Activated CD4-positive, alpha-beta memory T cell treated with anti-CD3 and anti-CD28 coated beads, Interleukin-2, amount 10 ng/mL, durations not matched to agents 7 days and 5 days (primary cell): ENCODE measurements at places on chromosomes 7 and 10. TPM values are rescaled to one million over a fixed set of nuclear protein-coding genes. Genes with fewer than 3 reads are reported as not detected.

- H3K36me3 ChIP-seq = no peaks in the 10 kb centered on the region
- H3K4me1 ChIP-seq = no peaks in the 10 kb centered on the region
- no peaks in the 10 kb centered on the region for H3K27me3 ChIP-seq
Observed at GRCh38 chr10:128712661-128713400, 586.6 kb upstream of the MKI67 start.

DNA sequence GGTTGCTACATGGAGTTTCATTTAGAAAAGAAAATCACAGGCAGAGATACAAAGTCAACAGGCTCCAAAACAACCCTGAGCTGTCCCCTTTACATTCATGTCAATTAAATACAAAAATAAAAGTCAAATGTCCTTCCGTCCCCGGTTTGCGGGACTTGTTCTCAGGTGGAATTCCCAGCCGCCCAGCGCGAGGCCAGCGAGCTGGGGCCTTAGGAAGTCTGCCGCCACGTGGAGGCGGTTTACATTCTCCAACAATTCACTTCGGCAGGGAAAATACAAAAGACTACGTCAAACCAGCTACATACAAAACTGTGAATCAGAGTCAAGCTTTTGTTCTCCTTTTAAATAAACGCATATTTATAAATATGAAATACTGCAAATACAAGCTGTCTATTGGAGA lies 25.3 kb upstream of the DDC start:
- peaks cover 10% of the 10 kb centered on the region for H3K36me3 ChIP-seq
- no peak for DNase-seq
- H3K27me3 ChIP-seq = no peaks in the 10 kb centered on the region
- peaks cover 33% of the 10 kb centered on the region for H3K4me1 ChIP-seq

GRCh38 chr10:93790439-93790838 lies 32.7 kb downstream of the LGI1 start:
- H3K27ac ChIP-seq = no peak overlapping the region
- H3K4me3 ChIP-seq = no peak overlapping the region
- no peak for DNase-seq
- no peaks in the 10 kb centered on the region for H3K36me3 ChIP-seq
- peaks cover 14% of the 10 kb centered on the region for H3K27me3 ChIP-seq

AKR1D1 gene
- total RNA-seq = not detected

HYAL4 gene
- not detected for total RNA-seq

DNA sequence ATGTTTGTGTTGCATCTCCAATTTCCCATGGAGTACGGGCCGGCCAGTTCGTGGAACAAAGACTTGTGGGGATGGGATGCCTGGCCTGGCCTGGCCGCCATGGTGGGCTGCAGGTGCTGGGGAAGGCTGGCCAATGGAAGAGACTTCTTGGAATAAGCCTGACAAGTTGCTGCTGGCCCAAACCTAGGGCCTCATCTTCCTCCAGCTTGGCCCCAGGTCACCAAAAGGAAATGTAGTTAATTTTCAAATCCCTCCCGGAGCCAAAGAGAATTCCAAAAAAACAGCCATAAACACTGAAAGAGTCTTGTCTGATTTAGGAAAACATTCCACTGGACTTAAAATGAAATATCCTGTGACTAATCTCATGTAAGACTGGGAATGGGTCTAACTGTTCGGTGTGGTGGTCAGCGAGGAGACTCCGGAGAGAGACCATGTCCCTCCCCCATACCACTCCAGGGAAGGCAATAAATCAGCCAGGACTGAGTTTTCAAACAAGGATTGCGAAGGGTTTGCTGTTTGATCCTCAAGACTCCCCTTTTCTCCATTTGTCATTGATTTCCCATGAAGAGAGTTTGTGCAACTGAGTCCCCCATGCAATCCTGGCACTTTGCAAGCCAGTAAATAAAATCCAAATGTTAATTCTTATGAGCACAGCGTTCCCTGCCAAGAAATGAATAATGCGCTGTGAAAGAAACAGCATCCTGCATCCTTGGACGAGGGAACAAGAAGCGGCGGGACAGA lies 128.7 kb upstream of the HABP2 start:
- H3K4me1 ChIP-seq = no peaks in the 10 kb centered on the region
- no peak for DNase-seq
- H3K4me3 ChIP-seq = no peak overlapping the region
- H3K27me3 ChIP-seq = peaks cover 8% of the 10 kb centered on the region

- H3K27ac ChIP-seq = no peak overlapping the region
- no peaks in the 10 kb centered on the region for H3K4me1 ChIP-seq
- H3K27me3 ChIP-seq = no peaks in the 10 kb centered on the region
- no peak overlapping the region for H3K4me3 ChIP-seq
- H3K36me3 ChIP-seq = no peaks in the 10 kb centered on the region
Observed at GRCh38 chr7:31098642-31099360, 46.7 kb downstream of the ADCYAP1R1 start.

ALOX5 gene
- 7.5 TPM for total RNA-seq

NKX1-2 gene
- total RNA-seq = not detected

OR2A1 gene
- not detected for total RNA-seq

- no peak overlapping the region for H3K27ac ChIP-seq
- H3K27me3 ChIP-seq = peaks cover 21% of the 10 kb centered on the region
- peaks cover 26% of the 10 kb centered on the region for H3K4me1 ChIP-seq
- no peak overlapping the region for H3K4me3 ChIP-seq
- DNase-seq = no peak
- H3K36me3 ChIP-seq = no peaks in the 10 kb centered on the region
Observed at GRCh38 chr10:118658762-118659161, 63.3 kb upstream of the PRLHR start.

- no peak for DNase-seq
- no peaks in the 10 kb centered on the region for H3K4me1 ChIP-seq
- H3K36me3 ChIP-seq = no peaks in the 10 kb centered on the region
- no peak overlapping the region for H3K4me3 ChIP-seq
- peaks cover 18% of the 10 kb centered on the region for H3K27me3 ChIP-seq
- no peak overlapping the region for H3K27ac ChIP-seq
Observed at GRCh38 chr7:152016947-152017346, 8.5 kb upstream of the GALNT11 start.

PPP3CB gene
- total RNA-seq = 53.4 TPM

DNA sequence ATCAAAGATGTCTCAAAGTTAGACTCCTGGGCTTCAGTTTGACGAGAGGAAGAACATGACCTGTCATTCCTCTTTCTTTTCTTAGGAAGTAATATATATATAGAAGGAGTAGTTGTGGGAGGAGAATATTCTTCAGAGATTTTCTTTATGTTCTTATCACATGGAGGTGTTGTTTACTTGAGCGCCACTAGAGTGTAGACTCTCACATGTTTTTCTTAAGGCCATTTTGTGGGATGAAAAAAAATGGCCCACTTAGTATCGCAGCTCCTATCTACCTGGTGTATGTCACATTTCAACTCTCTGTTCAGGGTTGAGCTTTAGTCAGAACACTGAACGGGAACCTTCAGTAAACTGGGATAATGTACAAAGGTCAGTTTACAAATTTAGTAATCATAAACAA lies 645.2 kb downstream of the PHTF2 start:
- no peak overlapping the region for H3K27ac ChIP-seq
- no peaks in the 10 kb centered on the region for H3K27me3 ChIP-seq
- no peaks in the 10 kb centered on the region for H3K4me1 ChIP-seq
- H3K36me3 ChIP-seq = no peaks in the 10 kb centered on the region
- no peak for DNase-seq

DNA sequence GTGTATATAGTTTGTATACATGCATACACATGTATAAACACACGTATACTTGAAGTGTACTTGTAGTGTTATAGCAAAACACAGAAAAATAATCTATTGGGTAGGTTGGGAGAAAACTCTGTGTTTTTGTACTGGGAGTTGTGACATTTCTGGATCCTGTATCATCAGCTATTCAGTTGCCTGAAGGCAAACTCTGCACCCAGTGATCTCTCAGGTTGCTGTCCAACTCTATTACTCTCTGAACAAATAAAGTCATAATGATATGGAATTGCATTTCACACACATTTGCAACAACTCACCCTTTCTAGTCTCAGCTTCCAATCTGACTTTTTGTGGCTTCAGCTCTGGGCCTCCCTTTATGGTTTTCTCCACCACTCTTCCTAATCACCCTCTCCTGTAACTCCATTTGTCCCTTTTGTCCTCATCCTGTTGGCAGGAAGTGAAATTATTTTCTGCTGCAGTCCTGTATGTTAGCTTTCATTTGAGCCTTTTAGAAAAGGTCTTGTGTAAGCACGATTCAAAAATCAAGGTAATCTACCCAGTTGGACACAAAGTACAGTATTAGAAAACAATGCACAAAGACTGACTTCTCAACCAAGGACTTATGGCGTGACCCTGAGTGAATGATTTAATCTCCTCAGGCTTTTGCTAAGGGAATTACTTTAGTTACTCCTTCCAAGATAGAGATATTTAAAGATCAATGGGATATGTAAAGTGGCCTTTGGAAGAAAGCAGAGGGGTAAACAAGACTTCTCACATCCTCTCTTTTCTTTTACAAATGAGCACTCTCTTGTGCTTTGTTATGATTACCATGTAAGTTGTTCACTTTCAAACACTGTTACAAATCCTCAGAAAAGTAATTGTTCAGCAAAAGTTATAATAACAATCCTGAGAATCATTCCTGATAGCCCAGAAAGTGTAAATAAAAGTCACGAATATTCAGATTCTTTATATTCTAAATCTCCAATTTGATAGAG lies 249.1 kb downstream of the KCND2 start:
- no peak overlapping the region for H3K27ac ChIP-seq
- no peaks in the 10 kb centered on the region for H3K27me3 ChIP-seq
- no peaks in the 10 kb centered on the region for H3K4me1 ChIP-seq
- H3K4me3 ChIP-seq = no peak overlapping the region
- no peak for DNase-seq

DNA sequence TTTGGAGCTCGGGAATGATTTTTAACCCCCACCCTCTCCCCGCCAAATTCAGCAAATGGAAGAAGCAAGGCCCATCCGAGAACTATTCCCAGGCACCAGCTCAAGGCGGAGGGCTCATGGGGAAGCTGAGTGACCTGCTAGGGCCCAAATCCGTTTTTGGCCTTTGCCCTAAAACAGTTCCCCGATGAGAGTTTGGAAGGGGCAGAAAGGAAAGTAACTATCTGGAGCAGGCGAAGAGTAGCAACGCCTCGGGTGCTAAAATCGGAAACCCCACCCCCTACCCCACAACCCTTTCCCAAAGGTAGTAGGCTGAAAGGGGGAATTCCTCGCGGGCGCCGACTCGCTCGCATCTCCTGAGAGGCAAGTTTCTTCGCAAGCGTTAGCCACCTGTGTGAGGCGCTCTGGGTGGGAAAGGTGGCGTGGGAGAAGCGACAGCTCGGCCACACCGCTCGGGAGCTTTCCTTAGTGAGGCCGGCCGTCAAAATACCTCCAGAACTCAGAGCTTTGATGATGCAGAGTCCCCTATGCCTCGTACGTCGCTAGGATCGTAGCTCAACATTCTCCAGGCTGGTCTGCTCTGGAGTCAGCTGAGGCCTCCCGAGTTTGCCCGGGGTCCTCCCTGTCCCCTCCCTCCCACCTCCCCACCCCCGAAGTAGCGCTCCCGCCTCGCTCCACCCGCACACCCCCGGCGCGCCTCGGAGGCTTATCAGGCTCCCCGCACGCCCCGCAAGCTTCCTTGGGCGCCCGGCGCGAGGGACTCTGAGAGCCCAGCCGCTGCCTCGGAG lies 642 bp upstream of the PRKG1 start:
- peaks cover 11% of the 10 kb centered on the region for H3K4me1 ChIP-seq
- no peak overlapping the region for H3K4me3 ChIP-seq
- H3K36me3 ChIP-seq = no peaks in the 10 kb centered on the region
- DNase-seq = no peak

DNA sequence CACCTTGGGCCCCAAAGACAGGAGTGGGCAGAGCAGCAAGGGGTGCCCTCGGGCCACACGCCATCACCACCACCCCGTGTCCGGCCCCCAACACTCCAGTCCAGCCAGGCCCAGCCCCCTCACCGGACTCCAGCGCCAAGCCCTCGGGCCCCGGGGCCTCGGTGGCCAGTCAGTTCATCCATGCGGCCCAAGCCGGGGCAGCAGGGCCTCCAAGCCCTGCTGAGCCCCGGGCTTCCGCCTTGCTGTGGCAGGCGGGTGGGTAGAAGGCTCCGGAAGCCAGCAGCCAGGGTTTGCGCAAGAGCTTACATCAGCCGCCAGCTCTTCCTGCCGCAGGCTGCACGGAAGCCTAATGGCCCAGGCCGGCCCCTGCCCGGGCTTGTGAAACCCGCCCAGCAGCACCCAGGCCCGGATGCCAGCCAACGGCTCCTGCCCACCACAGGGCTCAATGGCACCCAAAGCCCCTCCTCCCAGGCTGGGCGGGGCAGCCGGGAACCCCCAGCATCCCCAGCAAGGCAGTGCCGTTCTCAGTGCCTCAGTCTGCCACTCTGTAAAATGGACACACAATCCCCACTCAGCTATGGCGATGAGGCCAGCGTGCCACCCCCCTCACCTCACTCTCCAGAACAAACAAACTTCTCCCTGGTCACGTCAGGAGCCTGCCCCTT lies 26.5 kb downstream of the TNRC18 start:
- H3K36me3 ChIP-seq = peaks cover 23% of the 10 kb centered on the region
- peak; percentile 96 for DNase-seq
- no peaks in the 10 kb centered on the region for H3K27me3 ChIP-seq
- peak overlapping the region; percentile 95 for H3K27ac ChIP-seq

- H3K4me1 ChIP-seq = peaks cover 37% of the 10 kb centered on the region
- H3K36me3 ChIP-seq = peaks cover 16% of the 10 kb centered on the region
- peak overlapping the region; percentile 100 for H3K4me3 ChIP-seq
- H3K27me3 ChIP-seq = no peaks in the 10 kb centered on the region
- no peak for DNase-seq
Observed at GRCh38 chr10:103967448-103968071, 620 bp downstream of the SLK start.

JAZF1 gene
- total RNA-seq = 7.2 TPM

GRCh38 chr10:53839440-53840039 lies 961.5 kb downstream of the PCDH15 start:
- no peak for DNase-seq
- no peaks in the 10 kb centered on the region for H3K36me3 ChIP-seq
- no peaks in the 10 kb centered on the region for H3K27me3 ChIP-seq
- H3K4me1 ChIP-seq = no peaks in the 10 kb centered on the region

- DNase-seq = no peak
- no peak overlapping the region for H3K4me3 ChIP-seq
- no peaks in the 10 kb centered on the region for H3K4me1 ChIP-seq
- no peaks in the 10 kb centered on the region for H3K27me3 ChIP-seq
- H3K36me3 ChIP-seq = no peaks in the 10 kb centered on the region
- no peak overlapping the region for H3K27ac ChIP-seq
Observed at GRCh38 chr10:117666965-117667364, 124.4 kb downstream of the EMX2 start.

GRCh38 chr7:131600085-131600881 lies 43.9 kb upstream of the PODXL start:
- H3K36me3 ChIP-seq = no peaks in the 10 kb centered on the region
- H3K27me3 ChIP-seq = peaks cover 14% of the 10 kb centered on the region
- H3K4me1 ChIP-seq = no peaks in the 10 kb centered on the region
- H3K4me3 ChIP-seq = no peak overlapping the region
- DNase-seq = no peak

SUPV3L1 gene
- total RNA-seq = 39.1 TPM

- no peak overlapping the region for H3K4me3 ChIP-seq
- DNase-seq = no peak
- no peaks in the 10 kb centered on the region for H3K36me3 ChIP-seq
- no peak overlapping the region for H3K27ac ChIP-seq
- H3K4me1 ChIP-seq = peaks cover 19% of the 10 kb centered on the region
Observed at GRCh38 chr7:2880874-2881533, 36.9 kb upstream of the GNA12 start.
